MM.1S (cell line): ENCODE measurements at places on chromosomes 5 and 9.

DNA sequence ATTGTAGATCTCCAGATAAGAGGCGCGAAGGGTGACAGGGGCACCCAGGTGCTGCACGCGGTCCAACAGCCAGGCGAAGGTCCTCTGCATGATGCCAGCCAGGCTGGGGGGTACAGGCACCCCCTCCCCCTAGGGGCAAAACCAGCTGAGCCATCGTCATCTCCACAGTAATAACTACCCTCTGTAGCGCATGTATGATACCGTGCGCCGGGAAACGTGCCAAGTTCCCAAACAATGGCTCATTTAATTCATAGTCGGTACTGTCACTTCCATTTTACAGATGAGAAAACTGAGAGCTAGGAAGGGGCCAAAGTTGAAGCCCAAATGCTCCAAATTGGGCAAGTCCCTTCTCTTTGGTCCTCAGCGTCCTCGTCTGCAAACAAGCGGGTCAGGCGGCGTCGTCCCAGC is 1.5 kb downstream of the KIF12 start:
- H3K27ac ChIP-seq: no peak overlapping the region
- DNase-seq: no peak
- no peaks in the 10 kb centered on the region for H3K27me3 ChIP-seq
- no peaks in the 10 kb centered on the region for H3K36me3 ChIP-seq
- no peak overlapping the region for H3K4me3 ChIP-seq

GRCh38 chr9:105171589-105171988 is 72.9 kb upstream of the SLC44A1 start:
- H3K4me1 ChIP-seq: no peaks in the 10 kb centered on the region
- H3K4me3 ChIP-seq: no peak overlapping the region
- H3K36me3 ChIP-seq: no peaks in the 10 kb centered on the region
- H3K27me3 ChIP-seq: no peaks in the 10 kb centered on the region
- no peak overlapping the region for H3K27ac ChIP-seq

- no peaks in the 10 kb centered on the region for H3K4me1 ChIP-seq
- no peak overlapping the region for H3K27ac ChIP-seq
- no peaks in the 10 kb centered on the region for H3K36me3 ChIP-seq
- DNase-seq: no peak
Observed at GRCh38 chr5:23234197-23234596, 273.2 kb upstream of the PRDM9 start.

GRCh38 chr5:31285025-31285424 is 91.5 kb downstream of the CDH6 start:
- DNase-seq: no peak
- no peaks in the 10 kb centered on the region for H3K36me3 ChIP-seq

GRCh38 chr9:104907278-104907951 is 20.5 kb downstream of the ABCA1 start:
- no peak overlapping the region for H3K27ac ChIP-seq
- H3K4me3 ChIP-seq: no peak overlapping the region
- H3K27me3 ChIP-seq: no peaks in the 10 kb centered on the region
- DNase-seq: no peak

DNA sequence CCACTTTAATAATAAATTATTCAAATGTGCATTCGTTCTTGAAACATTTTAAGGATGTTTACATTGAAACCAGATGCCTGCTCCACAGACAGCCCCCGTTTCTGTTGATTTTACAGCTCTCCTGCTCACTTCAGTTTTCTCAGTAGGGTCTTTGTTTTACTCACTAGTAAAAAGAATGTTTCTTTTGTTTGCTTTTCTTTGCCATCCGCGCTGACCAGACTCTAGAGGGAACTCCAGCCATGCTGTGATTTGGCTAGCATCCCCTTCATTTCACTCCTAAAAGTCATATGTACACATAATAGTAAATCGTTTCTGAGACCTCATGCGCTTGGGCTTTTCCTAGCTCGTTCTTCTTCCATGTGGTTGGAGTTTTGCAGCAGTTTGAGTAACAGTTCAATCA is 28.7 kb upstream of the PALM2AKAP2 start:
- no peaks in the 10 kb centered on the region for H3K4me1 ChIP-seq
- no peak overlapping the region for H3K4me3 ChIP-seq
- no peak for DNase-seq
- H3K27me3 ChIP-seq: no peaks in the 10 kb centered on the region

- no peaks in the 10 kb centered on the region for H3K4me1 ChIP-seq
- H3K27ac ChIP-seq: no peak overlapping the region
- DNase-seq: no peak
- no peaks in the 10 kb centered on the region for H3K36me3 ChIP-seq
Observed at GRCh38 chr5:174165406-174165805, 119.9 kb downstream of the NSG2 start.

- no peak overlapping the region for H3K27ac ChIP-seq
- H3K36me3 ChIP-seq: no peaks in the 10 kb centered on the region
- H3K27me3 ChIP-seq: no peaks in the 10 kb centered on the region
- H3K4me3 ChIP-seq: no peak overlapping the region
- no peaks in the 10 kb centered on the region for H3K4me1 ChIP-seq
- no peak for DNase-seq
Observed at GRCh38 chr5:8525819-8526218, 656.9 kb downstream of the MTRR start.

DNA sequence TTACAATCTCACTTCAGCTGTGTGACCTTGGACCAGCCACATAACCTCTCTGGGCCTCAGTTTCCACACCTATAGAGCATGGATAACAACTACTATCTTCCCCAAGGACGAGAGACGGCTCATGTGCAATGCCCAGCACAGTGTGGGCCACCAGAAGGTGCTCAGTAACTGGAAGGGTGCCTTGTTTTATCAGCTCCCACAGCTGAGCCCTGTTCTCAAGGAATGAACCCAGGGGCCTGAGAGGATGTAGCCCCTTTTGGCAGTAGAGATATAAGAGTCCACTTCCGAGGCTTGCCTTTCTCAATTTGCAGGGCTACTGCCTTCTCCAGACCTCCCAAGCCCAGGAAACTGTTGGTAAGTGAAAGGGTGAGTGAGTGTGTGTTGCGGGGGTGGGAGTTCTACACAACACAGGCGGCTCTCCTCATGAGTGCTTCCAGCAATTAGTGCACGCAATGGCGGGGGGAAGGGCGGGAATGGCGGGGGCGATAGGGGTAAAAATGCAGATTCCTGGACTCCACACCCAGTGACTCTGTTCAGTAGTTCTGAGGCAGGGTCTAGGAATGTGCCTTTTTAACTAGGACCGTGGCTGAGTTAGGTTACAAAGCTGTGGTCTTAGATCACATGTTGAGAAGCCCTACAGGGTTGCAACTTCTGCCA is 185.1 kb downstream of the FSTL4 start:
- no peak overlapping the region for H3K4me3 ChIP-seq
- DNase-seq: no peak
- no peaks in the 10 kb centered on the region for H3K27me3 ChIP-seq

- no peaks in the 10 kb centered on the region for H3K36me3 ChIP-seq
- H3K27me3 ChIP-seq: no peaks in the 10 kb centered on the region
- no peak overlapping the region for H3K27ac ChIP-seq
- no peak for DNase-seq
- no peaks in the 10 kb centered on the region for H3K4me1 ChIP-seq
- H3K4me3 ChIP-seq: no peak overlapping the region
Observed at GRCh38 chr5:139061274-139061673, 136.9 kb downstream of the SIL1 start.

- no peaks in the 10 kb centered on the region for H3K27me3 ChIP-seq
- H3K4me3 ChIP-seq: no peak overlapping the region
- H3K36me3 ChIP-seq: no peaks in the 10 kb centered on the region
Observed at GRCh38 chr9:1031951-1032601, 18.1 kb upstream of the DMRT2 start.

DNA sequence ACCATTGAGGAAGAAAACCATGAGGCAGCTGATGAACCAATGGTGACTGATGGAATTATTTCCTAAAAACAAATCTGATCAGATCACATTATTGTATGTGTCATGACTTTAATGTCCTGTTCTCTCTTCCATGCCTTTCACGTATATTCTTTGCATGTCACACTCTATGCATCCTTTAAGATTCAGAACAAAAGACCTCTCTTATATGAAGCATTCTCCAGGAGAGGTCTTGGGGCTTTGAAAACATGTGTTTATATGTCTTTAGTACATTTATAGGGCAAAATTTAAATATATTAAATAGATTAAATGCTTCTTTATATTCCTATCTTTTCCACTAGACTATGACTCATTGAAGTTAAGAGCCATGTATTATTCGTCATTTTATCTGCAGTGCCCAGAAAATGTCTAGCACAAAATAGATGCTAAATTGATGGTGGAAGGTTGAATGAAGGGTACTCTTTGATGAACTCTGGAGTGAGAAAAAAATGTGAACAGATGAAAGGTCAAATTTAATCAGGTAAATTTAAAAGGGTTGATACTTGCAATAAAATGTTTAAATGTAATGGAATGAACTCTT is 196.3 kb downstream of the PSAT1 start:
- H3K27me3 ChIP-seq: no peaks in the 10 kb centered on the region
- no peak overlapping the region for H3K4me3 ChIP-seq
- no peak overlapping the region for H3K27ac ChIP-seq
- H3K36me3 ChIP-seq: no peaks in the 10 kb centered on the region
- H3K4me1 ChIP-seq: no peaks in the 10 kb centered on the region

GRCh38 chr9:92446536-92446935 is 22.3 kb upstream of the OMD start:
- H3K4me1 ChIP-seq: no peaks in the 10 kb centered on the region
- no peak overlapping the region for H3K27ac ChIP-seq
- H3K4me3 ChIP-seq: no peak overlapping the region
- no peak for DNase-seq
- H3K27me3 ChIP-seq: no peaks in the 10 kb centered on the region

DNA sequence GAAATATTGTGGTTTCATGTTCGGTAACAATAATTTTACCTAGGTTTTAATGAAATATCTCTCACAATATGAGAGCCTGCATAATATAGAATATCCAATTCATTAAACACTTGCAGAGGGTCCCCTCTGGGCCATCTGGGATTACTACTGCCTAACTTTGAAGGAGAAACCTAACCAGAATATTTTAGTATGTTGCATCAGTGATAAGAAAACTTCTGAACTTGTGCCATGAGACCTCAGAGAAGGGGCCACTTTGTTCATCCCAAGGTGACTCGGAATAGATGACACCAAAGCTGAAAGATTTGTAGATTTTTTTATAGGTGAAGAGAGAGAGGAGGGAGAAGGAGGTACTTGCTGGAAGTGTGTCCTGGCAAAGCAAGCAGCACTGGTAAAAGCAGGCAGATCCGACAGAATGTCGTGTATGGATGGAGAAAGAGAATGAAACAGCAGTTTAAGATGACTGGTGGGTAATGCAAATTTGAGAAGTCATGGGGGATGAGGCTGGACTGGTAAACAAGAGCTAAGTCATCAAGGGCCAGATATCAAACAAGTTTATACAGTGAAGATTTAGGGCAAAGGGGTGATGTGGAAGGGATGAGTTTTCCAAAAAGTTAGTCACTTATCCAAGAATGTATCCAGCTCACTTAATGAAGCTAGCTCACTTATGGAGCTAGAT is 372.3 kb downstream of the ADGRV1 start:
- no peak overlapping the region for H3K4me3 ChIP-seq
- H3K27me3 ChIP-seq: no peaks in the 10 kb centered on the region
- no peak for DNase-seq
- no peaks in the 10 kb centered on the region for H3K4me1 ChIP-seq
- no peak overlapping the region for H3K27ac ChIP-seq

DNA sequence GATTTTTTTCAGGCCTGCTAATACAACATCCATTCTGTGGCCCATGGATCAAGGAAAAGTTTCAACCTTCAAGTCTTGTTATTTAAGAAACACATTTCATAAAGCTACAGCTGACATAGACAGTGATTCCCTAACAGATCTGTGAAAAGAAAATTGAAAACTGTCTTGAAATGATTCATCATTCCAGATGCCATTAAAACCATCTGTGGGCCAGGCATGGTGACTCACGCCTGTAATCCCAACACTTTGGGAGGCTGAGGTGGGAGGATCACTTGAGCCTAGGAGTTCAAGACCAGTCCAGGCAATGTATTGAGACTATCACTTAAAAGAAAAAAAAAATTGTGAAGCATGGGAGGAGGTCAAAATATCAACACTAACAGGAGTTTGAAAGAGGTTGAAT is 6.0 kb downstream of the RAPGEF6 start:
- no peaks in the 10 kb centered on the region for H3K36me3 ChIP-seq
- no peak overlapping the region for H3K27ac ChIP-seq
- H3K4me3 ChIP-seq: no peak overlapping the region

- H3K27me3 ChIP-seq: no peaks in the 10 kb centered on the region
- no peaks in the 10 kb centered on the region for H3K36me3 ChIP-seq
- no peak for DNase-seq
- no peak overlapping the region for H3K4me3 ChIP-seq
Observed at GRCh38 chr9:102844716-102845115, 150.4 kb upstream of the CYLC2 start.

- H3K36me3 ChIP-seq: no peaks in the 10 kb centered on the region
- H3K27me3 ChIP-seq: no peaks in the 10 kb centered on the region
- no peak overlapping the region for H3K27ac ChIP-seq
- no peak overlapping the region for H3K4me3 ChIP-seq
Observed at GRCh38 chr5:16603295-16603694, 13.5 kb downstream of the RETREG1 start.

DNA sequence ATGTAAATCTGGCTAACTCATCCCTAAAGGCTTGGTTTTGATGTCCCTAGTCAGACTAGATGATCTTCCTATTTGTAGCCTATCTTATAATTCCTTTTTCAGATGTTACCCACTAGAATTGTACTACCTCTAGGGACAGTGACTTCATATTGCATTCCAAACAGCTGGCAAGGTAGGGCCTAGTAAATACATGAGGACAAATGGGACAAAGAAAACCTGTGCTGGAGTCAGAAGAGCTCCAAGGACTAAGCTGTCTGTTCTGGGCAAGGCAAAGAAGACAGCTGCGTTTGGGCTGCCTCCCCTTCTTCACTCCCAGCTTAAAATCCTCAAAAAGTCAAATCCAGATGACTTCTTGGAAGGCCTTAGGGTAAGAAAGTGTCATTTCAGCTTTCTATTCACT is 10.0 kb downstream of the DMXL1 start:
- H3K27ac ChIP-seq: no peak overlapping the region
- H3K4me1 ChIP-seq: peaks cover 8% of the 10 kb centered on the region; the same call in 1 of the 2 replicates
- H3K4me3 ChIP-seq: no peak overlapping the region
- no peak for DNase-seq
- H3K36me3 ChIP-seq: no peaks in the 10 kb centered on the region
- H3K27me3 ChIP-seq: no peaks in the 10 kb centered on the region

DNA sequence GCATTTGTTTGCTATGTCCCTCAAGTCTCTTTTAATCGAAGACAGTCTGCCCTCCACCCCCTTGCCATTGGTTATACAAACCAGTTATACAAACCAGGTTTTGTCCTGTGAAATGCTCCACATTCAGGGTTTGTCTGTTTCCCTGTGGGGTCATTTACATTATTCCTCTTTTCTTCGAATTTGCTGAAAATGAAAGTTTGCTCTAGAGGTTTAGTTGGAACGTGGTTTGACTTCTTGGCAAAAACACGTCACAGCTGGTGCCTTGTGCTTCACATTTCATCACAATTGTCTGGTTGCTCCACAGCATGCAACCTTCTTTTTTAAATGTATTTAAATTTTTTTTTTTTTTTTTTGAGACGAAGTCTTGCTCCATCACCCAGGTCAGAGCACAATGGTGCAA is 4.2 kb upstream of the HAVCR2 start:
- no peak overlapping the region for H3K27ac ChIP-seq
- DNase-seq: no peak
- no peaks in the 10 kb centered on the region for H3K36me3 ChIP-seq
- no peak overlapping the region for H3K4me3 ChIP-seq

GRCh38 chr9:129164246-129164930 is 13.7 kb downstream of the IER5L start:
- H3K36me3 ChIP-seq: no peaks in the 10 kb centered on the region
- no peak for DNase-seq
- H3K27me3 ChIP-seq: no peaks in the 10 kb centered on the region
- H3K27ac ChIP-seq: no peak overlapping the region
